ENCODE measurements at places on chromosomes 4 and X.

DNA sequence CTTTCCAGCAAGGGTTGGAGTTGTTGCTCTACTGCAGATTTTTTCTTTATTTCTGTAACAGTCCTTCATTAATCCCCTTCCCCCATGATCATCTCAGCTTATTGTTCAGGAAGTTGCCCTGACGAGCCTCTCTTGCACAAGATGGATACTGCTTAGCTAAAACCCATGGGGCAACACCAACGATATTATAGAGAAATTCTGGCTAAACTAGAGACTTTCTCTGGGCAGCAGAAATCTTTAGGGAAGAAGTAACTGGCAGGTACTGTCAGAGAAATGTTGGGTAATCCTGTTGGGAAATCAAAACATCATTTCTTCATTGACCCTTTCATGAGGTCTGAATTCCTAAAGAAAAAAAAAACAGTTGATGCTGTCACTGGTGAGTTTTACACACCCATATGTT lies 921.3 kb downstream of the NLGN4X start:
- DNase-seq = no peak

DNA sequence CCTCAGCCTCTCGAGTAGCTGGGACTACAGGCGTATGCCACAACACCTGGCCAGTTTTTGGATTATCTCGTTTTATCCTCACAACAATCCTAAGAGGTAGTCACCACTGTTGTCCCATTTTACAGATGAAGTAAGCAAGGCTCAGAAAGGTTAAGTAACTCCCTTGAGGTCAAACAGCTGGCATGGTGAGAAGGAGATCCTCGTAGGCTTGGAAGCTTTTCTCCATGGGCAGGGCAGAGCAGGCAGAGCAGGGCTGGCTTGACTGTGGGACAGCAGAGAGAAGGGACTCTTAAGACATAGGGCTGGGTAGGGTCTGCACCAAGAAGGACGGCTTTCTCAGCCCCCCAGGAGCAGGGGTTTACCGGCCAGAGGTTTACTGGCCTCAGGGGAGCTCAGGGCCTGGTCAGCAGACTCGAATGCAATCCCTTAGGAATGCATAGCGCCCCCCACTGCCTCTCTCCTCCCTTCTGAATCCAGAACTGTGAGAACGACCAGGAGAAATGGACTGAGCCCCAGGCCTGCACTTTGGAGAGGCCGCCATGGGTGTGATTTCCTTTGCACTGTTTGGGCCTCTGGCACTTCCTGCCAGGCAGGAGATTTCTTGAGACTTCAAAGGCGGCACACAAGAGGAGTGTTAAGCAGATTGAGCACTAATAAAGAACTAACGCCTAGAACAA lies 14.0 kb upstream of the CDKN2AIP start:
- no peak for DNase-seq

DNA sequence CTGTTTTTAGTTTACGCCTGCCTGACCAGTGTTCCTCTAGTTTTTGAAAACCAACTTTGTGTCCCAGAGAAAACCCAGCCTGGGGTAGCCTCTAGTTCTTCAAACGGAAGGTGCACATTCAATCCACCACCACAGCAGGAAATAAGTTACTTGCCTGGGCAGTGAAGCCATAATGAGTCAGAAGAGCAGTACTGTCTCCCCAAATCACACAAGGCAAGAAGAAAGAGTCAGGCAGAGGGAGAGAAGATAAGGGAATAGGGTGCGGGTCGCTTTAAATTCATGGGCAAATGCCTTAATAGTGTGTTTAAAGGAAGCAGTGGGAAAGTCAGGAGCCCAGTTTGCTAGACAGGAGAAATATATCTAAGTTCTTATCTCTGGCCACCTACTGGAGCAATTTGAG lies 333.8 kb upstream of the GRIA3 start:
- no peak for DNase-seq

- no peak for DNase-seq
These were observed 6.8 kb downstream of the STAP1 start for GRCh38 chr4:67565284-67565683.

DNA sequence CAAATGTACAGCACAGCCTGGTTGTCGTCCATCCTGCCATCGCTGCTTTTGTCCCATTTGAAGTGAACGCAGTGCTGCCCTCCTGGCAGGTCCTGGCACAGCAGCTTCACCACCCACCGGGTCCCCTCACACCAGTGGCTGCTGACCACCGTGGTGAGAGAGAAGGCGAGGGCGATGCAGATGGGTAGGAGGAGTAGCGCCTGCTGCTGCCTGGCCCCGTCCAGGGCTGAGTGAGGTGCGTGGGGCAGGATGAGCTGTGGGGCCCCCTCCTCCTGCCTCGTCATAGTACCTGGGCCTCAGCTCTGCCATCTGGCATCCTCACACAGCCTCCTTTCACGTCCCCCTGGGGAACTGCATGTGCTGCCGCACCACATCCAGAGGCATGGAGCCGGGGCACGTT lies 1.8 kb downstream of the DCAF8L2 start:
- no peak for DNase-seq

GRCh38 chr4:36712013-36712412 lies 430.6 kb downstream of the DTHD1 start:
- peak; percentile 18 for DNase-seq

Data from astrocyte of the cerebellum (primary cell).